Hematopoietic multipotent progenitor cell treated with erythropoietin and hydrocortisone succinate and interleukin-3 and kit ligand, for 6 days (in vitro differentiated cells): ENCODE measurements at places on chromosomes 4 and X.

DNA sequence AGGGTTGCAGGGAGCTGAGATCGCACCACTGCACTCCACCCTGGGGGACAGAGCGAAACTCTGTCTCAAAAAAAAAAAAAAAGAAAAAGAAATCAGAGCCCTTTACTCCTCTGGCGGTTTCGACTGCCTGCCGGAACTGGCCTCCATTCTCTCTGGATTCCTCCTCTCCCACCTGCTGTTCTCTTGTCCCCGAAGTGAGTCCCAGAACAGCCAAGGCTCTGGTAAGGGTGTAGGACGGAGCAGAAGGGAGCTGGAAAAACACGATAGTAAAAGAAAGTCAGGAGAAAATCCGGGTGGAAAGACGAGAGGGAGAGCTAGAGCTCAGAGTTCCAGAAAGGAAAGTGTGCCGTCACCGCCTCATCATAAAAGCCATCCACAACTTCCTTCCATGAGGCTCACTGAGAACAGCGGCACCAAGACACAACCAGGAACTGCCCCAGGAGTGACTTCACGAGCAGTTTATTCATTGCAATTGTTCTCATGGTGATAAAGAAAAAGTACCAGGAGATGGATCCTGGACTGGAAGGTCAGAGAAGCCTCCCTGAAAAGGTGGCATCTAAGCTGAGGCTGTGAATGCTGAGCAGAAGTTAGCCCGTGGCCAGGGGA is 12.3 kb downstream of the TLR3 start:
- no peak for DNase-seq

GRCh38 chr4:8169763-8170162 is 11.2 kb upstream of the ABLIM2 start:
- DNase-seq = no peak

GRCh38 chr4:13267091-13267490 is 217.0 kb downstream of the RAB28 start:
- no peak for DNase-seq

GRCh38 chrX:16308773-16309172 is 141.5 kb downstream of the MAGEB17 start:
- DNase-seq = no peak

DNA sequence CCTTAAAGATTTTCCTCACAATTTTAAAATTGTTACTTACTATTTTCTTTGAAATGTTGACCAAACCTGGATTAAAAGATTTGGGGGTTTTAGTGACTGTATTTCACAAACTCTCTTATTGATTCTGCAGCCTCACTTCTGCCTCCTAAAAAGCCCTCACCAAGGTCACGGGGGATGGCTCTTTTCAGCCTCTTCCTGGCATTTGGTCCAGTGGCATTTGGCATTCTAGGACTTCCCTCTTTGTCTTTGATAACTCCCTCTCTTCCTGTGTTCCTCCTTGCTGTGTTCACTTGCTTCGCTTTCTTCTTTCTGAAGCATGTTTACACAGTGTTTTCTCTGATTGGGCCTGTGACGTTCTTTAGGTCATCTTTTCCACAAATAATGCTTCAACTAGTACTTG is 21.5 kb downstream of the PKD2 start:
- no peak for DNase-seq

- no peak for DNase-seq
These were observed 55.2 kb downstream of the GAB1 start for GRCh38 chr4:143391895-143392294.

- DNase-seq = no peak
These were observed 18.4 kb downstream of the NOP14 start for GRCh38 chr4:2944586-2945526.

GRCh38 chr4:30838331-30838730 is 118.2 kb downstream of the PCDH7 start:
- DNase-seq = no peak

DNA sequence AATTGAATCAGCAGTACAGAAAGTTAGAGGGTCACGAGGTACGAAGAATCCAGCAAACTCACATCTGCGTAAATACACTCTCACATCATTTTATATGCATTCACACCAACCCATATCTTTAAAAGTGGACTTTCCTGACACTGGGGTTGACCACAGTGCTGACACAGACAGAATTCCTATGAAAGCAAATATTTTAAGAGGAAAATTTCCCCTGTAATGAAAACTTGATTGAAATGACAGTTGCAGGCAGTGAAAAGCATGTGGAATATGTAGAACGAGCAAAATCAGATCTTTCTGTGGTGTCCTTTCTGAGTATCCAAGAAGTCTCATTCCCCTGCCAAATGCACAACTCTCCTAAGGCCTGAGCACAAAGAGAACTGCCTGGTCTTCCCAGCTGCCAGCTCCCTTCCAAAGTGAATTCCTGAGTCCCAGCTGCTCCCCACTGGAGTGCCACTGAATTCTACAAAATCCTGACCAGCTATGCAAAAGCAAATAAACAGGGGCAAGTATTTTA is 50.5 kb upstream of the FAM9C start:
- no peak for DNase-seq

GRCh38 chr4:64146030-64146429 is 263.2 kb downstream of the TECRL start:
- DNase-seq = no peak

DNA sequence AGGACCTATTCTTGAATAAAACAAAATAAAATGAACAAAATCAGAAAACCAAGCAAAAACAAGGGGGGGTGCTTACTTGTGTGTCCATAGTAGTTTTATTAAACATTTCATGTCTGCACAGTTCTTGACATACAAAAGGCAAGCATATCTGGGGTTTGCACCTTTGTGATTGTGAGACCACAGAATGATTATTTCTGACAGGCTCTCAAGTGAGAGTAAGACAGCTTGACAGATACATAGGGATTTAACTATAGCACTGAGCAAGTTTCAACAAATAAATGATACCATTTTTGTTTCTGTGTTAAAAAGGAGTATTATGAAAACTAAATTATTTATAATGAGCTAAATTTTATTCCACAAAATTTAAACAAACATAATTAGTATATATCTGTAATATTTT is 712.0 kb upstream of the PCDH10 start:
- DNase-seq = no peak

DNA sequence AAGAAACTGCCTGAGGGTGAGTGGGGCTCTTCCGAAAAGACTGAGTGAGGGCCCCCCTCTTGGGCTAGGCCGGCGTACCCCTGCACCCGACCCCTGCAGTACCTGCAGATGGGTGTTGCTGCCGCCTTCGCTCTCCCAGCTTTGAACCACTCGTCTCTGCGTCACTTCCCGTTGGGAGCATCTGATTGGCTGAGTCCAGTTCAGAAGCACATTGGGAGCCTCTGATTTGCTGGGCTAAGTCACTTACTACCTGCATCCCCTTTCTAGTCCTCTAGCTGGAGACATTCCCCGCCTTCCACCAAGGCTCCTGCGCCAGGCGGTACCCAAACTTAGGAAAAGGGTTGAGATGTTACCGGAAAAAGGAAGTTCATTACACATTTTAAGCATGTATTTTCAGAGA is 20.4 kb upstream of the WWC2 start:
- no peak for DNase-seq

GRCh38 chr4:74447636-74448233 is 2.8 kb downstream of the AREG start:
- DNase-seq = no peak

- no peak for DNase-seq
These were observed 161.6 kb upstream of the HCCS start for GRCh38 chrX:10949541-10949940.

GRCh38 chr4:41204400-41204978 is 9.9 kb downstream of the APBB2 start:
- DNase-seq = no peak

DNA sequence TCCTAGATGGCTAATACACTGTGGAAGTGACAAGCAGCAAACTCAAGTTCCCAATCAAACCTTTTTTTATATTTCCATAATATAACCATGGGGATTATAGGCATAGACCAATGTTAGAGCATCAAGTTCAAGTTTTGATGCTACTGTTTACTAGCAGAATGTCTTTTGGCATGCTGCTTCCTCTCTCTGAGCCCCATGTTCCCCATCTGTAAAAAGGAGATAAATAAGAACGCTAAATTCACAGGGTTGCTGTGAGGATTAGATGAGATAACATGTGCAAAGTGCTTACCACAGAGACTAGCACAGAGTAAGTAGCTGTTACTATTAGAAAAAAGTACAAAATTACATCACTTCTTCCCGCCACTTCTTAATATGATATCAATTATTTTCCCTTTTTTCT is 18.0 kb downstream of the MBNL3 start:
- peak; percentile 89 for DNase-seq

DNA sequence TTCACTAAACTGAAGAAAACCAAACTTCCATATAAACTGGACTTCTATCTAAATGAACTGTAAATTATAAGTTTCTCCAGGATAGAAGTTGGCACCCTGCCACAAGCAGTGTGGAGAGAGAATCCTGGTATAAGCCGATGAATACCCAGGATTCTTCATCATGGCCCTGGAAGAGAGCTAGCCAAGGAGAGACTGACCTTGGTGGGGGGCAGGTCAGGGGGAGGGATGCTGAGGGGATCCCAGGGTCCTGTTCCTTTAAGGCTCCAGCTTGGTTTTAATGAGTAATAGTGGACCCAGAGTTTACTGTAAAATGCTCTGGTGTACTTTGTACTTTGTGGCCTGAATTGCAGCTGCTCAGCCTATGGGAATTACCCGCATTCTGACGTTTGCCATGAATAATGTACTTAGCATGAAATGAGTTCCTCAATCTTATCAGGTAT is 16.9 kb downstream of the RASSF6 start:
- DNase-seq = no peak

DNA sequence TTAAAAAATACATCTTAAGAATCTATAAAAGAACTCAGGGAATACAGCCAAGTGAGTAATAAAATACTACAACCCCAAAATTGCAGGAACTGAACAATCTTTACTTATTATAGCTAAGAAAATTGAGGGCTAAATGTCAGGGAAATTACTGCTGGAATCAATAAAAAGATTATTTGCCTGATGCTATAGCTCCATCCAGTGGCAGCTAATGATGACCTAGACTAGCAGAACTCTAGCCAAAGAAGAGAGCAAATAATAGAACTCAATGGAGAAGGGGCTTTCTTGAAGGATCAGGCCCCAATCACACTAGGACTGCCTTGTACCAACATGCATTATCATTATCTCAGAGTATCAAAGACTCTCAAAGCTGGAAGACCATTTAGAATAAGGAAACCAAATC is 85.0 kb upstream of the FAM241A start:
- DNase-seq = peak; percentile 70

DNA sequence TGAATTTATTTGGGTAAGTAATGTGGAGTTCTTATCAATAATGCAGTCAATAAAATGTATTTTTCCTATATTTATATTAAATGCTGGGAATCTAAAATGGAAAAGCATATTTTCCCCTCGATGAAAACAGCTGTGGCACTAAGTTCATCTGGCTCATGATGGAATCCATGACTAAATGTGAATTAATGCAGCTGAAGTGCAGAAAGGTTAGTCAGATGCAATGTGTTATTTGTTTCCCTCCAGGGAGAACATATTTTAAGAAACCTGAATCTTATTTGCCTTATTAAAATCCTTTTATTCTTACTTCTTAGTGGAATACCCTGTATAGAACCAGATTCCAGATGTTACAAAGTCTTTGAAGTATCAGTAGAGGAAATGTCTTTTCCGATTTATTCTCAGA is 247.9 kb downstream of the ARHGAP24 start:
- DNase-seq = no peak

DNA sequence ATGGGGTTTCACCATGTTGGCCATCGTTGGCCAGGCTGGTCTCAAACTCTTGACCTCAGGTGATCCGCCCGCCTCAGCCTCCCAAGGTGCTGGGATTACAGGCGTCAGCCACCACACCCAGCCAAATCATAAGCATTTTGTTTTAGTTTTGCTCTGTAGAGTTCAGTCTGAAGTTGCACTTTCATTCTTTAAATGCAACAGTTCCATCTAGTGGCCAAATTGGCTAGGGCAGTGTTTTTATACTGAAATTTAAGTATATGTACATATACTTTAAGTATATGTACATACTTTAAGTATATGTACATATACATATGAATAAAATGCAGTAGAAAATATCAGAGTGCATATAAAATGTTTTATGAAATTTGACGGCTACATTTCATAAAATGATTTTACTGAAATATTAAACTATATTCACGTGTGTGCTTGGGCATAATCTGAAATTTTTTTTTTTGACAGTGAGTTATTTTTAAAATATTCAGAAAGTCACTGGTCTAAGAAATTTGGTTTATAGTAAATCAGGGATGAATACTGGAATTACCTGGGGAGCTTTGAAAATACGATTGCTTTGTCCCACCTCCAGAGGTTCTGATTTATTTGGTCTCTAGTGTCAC is 145.5 kb downstream of the NWD2 start:
- peak; percentile 72 for DNase-seq

GRCh38 chr4:152185786-152186550 is 349.9 kb downstream of the FBXW7 start:
- no peak for DNase-seq

GRCh38 chrX:130120746-130121504 is 10.6 kb upstream of the ELF4 start:
- peak; percentile 80 for DNase-seq

DNA sequence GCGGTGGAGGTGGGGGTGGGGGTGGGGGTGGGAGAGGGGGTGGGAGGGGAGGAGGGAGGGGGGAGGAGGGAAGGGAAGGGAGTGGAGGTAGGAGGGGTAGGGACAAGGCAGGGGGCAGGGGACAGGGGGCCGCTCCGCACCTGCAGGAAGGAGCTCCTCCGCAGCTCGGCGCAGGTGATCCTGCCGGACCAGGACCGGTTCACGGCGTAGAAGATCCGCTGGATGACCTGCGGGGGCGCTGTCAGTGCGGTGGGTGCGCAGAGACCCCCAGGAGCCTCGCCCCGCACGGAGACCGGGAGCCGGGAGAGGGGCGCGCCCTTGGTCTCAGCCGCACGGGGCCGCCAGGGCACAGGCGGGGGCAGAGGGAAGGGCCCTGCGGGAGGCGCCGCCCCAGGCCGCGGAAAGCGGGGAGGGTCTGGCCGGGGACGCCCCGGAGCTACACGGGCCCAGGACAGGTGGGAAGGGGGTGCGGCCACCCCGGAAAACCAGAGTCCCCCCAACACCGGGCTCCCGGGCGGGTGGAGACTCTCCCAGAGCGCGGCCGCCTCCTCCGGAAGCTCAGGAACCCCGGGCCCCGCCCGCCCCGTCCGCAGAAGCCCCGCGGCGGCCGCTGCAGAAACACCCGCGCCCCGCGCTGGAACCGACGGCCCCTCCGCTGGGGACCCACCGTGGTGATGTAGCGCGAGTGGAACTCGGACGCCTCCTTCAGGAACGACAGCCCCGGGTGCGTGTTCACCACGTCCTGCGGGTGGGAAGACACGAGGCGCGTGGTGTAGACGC is 27.6 kb upstream of the GTPBP6 start:
- no peak for DNase-seq

- DNase-seq = no peak
These were observed 82.6 kb downstream of the HADH start for GRCh38 chr4:108072300-108072699.

DNA sequence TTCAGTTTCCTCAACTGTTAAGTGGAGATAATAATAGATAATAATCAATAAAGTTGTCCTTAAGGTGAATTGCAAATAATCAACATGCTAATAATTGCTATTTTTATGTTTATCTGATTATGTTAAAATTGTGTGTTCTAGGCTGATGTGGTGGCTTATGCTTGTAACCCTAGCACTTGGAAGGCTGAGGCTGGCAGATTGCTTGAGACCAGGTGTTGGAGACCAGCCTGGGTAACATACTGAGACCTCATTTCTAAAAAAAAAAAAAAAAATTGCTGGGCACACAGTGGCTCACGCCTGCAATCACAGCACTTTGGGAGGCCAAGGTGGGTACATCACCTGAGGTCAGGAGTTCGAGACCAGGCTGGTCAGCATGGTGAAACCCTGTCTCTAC is 175.2 kb downstream of the GC start:
- DNase-seq = no peak
